ENCODE measurements at places on chromosomes 6 and 20. TPM values are rescaled to one million over a fixed set of nuclear protein-coding genes. Genes with fewer than 3 reads are reported as not detected.

The TGM6 gene
- polyA plus RNA-seq, result not detected

The POM121L2 gene
- not detected for polyA plus RNA-seq

The ELOVL2 gene
- 9.5 TPM for polyA plus RNA-seq

- DNase-seq, result no peak
Measured at GRCh38 chr6:155993240-155993639, 537.6 kb upstream of the NOX3 start.

DNA sequence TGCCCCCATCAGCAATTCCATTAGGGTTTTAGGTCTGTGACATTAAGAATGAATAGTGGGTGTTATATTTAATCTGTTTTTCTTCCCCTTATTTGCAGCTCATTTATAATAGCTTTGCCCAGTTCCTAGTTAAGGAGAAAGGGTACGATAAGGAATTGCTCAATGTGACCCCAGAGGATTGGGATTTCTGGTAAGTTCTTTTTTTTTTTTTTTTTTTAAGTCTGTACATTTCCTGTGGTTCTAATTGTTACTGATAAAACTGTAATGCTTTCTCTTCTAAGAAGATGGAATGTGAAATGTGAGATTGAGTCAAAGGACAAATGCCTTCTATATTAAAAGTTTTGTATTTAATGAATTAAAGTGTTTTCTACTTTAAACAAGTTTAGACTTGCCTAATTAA lies 5.5 kb downstream of the NT5DC1 start:
- no peak for DNase-seq

- no peak for DNase-seq
Measured at GRCh38 chr20:9027626-9028025, 41.3 kb upstream of the PLCB4 start.

DNA sequence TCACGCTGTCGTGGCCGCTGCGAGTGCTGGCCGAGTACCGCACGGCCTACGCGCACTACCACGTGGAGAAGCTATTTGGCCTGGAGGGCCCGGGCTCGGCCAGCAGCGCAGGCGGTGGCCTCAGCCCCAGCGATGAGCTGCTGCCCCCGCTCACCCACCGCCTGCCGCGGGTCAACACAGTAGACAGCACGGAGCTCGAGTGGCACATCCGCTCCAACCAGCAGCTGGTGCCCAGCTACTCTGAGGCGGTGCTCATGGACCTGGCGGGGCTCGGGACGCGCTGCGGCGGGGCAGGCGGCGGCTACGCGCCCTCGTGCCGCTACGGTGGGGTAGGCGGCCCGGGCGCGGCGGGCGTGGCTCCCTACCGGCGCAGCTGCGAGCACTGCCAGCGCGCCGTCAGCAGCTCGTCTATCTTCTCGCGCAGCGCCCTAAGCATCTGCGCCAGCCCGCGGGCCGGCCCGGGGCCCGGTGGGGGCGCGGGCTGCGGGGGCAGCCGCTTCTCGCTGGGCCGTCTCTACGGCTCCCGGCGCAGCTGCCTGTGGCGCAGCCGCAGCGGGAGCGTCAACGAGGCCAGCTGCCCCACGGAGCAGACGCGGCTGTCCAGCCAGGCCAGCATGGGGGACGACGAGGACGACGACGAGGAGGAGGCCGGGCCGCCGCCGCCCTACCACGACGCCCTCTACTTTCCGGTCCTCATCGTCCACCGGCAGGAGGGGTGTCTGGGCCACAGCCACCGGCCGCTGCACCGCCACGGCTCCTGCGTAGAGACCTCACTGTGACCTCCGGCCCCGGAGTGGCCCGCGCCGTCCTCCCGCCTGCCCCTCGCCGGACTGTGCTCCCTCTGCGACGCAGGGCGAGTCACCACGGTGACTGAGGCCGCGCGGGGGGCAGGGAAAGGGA lies 5.7 kb downstream of the TMEM151B start:
- DNase-seq, result no peak

GRCh38 chr6:142756215-142756630 lies 188.8 kb downstream of the HIVEP2 start:
- no peak for DNase-seq

- DNase-seq, result no peak
Measured at GRCh38 chr20:63430891-63431290, 41.6 kb downstream of the KCNQ2 start.
